ENCODE measurements at places on chromosomes 7 and 10.
A peak's percentile ranks its signal among the peaks of the same experiment; 100 is the strongest.

GRCh38 chr7:128255271-128255670 is 14.2 kb downstream of the LEP start:
- peak; percentile 19 for DNase-seq

- DNase-seq: no peak
These were observed 71.8 kb upstream of the EMX2 start for GRCh38 chr10:117470733-117471132.

DNA sequence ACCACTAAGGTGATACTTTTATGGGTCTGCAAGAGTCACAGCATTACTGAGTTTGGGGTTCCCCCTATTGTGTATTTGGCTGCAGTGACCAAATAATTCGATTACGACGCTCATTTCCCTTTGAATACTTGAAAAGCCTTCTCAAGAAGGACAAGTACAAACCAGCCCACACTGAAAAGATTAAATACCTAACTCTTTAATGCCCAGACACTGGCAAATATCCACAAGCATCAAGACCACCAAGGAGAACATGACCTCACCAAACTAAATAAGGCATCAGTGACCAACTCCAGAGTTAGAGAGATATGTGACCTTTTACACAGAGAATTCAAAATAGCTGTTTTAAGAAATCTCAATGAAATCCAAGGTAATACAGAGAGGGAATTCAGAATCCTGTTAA is 31.8 kb upstream of the SFTPD start:
- DNase-seq: no peak

- peak; percentile 82 for DNase-seq
These were observed 40.0 kb upstream of the NPFFR1 start for GRCh38 chr10:70323697-70324338.

- DNase-seq: no peak
These were observed 4.0 kb downstream of the GNB2 start for GRCh38 chr7:100677308-100678267.

DNA sequence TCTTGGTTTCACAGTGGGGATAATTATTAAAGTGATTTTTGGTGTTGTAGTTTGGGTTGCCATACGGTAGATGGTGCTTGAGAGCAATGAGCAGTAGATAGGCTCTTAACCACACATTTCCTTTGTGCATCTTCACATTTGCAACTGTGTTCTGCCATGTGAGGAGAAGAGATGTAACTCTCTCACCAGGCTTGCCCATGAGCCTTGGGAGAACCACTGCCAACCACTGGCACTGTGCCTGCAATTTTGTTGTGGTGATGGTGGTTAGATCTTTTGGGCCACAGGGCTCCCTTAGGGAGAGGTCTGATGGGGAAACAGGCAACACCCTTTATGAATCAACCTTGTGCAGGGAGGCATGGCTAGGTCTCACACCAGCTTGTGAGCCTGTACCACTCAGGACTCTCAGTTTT is 204.3 kb downstream of the CCDC7 start:
- no peak for DNase-seq

DNA sequence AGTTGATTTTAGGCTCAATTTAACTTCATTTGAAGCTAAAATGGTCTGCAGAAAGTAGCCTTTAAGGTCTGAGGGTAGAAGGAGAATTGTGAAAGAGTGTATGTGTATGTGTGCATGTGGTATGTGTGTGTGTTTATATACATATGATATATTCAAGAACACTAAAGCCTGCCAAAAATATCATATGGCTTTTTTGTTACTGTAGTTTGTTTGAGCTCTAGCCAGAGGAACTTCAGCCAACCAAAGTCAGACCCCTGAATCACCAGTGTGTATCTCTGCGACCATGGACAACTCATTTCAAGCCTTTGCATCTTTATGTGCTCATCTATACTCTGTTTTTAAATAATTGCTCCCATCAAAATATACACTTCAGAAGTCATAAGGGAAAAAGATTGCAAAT is 58.4 kb upstream of the HDAC9 start:
- DNase-seq: no peak

DNA sequence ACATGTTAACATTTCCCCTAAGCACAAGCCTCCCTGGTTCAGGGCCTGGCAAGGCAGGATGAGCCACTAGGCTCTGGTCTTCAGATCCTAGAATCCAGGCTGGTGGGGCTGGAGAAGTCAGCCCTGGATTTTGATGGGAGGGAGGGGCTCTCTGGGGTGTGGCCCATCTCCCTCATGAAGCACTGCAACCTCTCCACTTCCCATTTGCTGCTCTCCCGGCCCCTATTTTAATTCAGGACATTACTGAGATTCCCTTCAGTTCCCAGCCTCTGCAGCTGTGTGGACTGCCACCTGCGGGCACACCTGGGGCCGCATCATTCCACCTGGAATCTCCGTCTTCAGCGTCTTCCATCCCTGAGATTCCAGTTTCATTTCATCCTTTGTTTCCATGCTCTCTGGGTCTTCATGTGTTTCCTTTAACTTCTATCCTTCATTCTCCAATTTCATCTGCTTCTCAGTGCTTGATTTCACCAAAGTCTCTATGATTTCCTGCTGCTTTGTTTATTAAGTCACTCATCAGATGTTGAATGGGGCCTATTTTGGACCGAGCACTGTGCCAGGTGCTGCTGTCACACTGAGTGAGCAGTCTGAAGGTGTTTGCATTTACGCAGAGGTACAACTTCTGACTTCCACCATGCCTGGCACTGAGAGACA is 253.6 kb downstream of the WDR37 start:
- DNase-seq: no peak

DNA sequence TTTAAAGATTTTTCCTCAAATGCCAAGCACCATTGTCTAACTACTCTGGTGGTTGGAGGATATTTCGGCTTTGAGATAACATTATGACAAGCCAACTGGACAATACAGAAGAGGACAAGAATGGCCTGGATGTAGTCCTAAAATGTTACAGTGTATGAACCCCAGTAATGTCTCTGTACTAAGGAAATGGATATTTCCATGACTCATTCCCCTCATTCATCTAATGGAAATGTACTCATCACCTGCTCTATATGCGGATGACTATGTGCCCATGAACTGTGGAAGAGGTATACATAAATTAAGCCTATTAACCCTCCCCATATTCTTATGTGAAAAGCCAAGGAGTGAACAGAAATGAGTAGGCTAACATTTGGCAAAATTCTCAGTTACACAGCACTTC is 207.9 kb downstream of the CACNA2D1 start:
- DNase-seq: no peak

DNA sequence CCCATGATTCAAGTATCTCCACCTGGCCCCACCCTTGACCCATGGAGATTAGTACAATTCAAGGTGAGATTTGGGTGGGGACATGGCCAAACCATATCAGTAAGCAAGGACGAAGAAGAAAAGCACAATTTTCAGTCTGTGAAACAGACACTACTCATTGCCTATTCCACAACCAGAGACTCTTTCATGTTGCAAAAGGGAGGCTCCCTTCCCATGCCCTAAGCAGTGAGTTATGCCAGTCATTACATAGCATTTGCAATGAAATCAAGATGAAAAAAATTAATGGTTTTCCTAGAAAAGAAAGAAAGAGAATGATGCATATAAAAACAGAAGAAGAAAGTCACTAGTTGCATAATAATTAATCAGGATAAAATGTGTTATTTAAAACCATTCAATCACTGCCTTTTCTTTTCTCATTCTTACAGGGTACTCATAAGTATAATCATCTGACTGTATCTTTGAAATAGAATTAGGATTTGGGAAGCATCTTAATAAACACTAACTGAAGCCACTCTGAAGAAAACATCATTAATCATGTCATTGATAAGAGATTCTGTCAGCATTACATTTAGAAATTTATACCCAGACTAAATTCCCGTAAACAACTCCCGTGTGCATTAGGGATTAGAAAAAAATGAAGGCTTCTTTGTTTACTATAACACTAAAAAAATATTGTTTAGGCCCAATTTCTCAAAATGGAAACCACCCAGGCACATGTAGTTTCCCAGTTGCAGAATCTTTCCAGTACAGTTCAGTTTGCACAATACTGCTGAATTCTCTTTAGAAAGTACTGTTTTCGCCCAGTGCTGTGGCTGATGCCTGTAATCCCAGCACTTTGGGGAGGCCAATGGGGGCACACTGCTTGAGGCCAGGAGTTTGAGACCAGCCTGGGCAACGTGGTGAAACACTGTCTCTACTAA is 9.1 kb downstream of the PRPS1L1 start:
- no peak for DNase-seq

DNA sequence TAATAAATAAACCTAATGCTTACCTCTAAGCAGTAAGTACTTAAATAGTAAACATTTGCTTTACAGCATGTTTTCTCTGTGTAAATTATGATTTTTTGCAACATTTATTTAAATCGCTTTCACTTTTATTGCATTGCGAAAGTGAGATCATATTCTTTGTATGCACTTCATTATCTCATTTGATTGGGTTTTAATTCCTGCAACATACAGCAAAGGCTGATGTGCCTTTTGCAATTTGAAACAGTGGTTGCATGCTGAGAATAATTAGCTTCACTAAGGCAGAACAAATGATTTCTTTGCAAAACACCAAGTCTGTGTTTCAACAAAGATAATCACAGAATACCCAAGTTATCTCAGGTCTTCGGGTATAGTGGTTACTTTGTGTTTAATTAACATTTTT is 16.3 kb upstream of the THSD7A start:
- DNase-seq: no peak

- DNase-seq: no peak
These were observed 8.2 kb upstream of the NRG3 start for GRCh38 chr10:81866753-81867152.

- DNase-seq: no peak
These were observed 165.1 kb downstream of the SH3PXD2A start for GRCh38 chr10:103690281-103690680.

- DNase-seq: no peak
These were observed 7.4 kb upstream of the TRPV6 start for GRCh38 chr7:142892951-142893350.

- no peak for DNase-seq
These were observed 15.7 kb upstream of the ARPC1A start for GRCh38 chr7:99310004-99310403.

DNA sequence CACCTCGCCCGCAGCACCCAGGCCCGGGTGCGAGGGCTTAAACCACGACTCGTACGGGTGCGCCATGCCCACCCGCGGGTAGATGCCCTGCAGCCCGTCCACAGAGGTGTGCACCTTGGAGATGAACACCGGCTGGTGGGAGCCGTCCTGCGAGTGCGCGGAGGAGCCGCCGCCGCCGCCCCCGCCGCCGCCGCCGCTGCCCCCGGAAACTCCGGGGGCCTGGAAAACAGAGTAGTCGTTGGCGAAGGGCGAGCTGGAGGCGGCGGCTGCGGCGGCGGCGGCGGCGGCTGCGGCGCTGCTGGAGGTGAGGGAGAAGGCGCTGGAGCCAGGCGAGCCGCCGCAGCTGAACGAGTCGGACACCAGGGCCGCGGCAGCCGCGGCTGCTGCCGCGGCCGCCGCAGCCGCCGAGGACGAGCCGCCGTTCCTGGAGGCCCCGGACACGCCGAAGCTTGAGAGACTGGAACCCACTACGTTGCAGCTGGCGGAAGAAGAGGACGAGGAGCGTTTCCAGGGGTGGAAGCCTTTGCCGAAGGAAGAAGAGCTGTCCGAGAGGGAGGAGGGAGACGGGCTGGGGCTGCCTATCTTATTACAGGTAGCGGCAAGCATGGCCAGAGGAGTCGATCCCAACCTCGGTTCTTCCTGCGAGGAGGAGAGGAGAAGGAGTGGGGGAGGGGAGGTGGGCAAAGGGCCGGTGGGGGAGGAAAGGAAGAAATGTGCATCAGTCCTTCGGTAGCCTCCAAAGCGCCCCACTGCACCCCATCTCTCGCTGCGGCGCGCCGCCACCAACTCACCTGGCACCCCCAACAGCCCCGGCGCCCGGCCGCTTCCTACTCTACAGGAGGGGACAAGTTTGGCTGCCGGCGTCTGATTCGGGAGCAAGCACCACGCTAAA is 1.3 kb downstream of the SP8 start:
- no peak for DNase-seq

GRCh38 chr10:116637830-116638229 is 17.1 kb downstream of the PNLIPRP2 start:
- DNase-seq: no peak

- peak; percentile 10 for DNase-seq
These were observed 65.1 kb downstream of the CLEC2L start for GRCh38 chr7:139588632-139589031.

DNA sequence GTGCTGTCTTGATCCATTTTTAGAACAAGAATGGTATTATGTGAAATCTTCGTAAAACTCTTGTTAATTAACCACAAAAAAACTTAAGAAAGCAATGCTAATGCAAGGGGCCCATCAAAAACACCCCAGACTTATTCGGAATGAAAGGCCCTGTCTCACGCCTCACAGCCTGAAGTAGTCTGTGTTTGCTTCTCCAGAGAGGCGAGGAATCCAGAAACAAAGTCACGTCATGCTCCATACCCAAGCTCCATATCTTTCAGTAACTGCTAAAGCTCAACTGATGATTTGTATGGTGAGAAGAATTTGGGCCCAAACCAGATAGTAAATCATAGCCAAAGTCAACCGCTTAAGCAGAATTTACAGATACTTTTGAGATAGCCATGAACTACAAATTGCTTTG is 155.4 kb downstream of the ATE1 start:
- no peak for DNase-seq

GRCh38 chr10:52221923-52222322 is 92.2 kb upstream of the DKK1 start:
- no peak for DNase-seq

GRCh38 chr10:69451784-69452251 is 553 bp downstream of the TSPAN15 start:
- DNase-seq: no peak

GRCh38 chr10:9508606-9509005 is 1454.1 kb downstream of the GATA3 start:
- DNase-seq: no peak

DNA sequence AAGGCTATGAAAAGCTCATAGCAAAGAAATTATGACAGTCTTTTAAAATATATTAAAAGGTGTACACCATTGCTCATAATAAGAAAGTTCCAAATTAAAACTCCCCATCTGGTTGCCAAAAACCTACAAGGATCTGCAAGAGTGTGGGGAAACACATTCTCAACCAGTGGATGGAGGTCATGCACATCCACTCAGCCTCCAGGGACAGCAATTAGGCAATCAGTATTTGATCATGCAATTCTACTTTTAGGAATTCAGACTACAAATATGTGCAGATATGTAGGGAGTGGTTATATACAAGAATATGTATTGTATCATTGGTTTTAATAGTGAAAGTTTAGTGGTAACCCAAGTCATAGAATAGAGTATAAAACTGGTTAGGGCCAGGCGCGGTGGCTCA is 157.8 kb downstream of the FGFR2 start:
- DNase-seq: no peak

- DNase-seq: no peak
These were observed 266.1 kb upstream of the KLF6 start for GRCh38 chr10:4051011-4051640.

DNA sequence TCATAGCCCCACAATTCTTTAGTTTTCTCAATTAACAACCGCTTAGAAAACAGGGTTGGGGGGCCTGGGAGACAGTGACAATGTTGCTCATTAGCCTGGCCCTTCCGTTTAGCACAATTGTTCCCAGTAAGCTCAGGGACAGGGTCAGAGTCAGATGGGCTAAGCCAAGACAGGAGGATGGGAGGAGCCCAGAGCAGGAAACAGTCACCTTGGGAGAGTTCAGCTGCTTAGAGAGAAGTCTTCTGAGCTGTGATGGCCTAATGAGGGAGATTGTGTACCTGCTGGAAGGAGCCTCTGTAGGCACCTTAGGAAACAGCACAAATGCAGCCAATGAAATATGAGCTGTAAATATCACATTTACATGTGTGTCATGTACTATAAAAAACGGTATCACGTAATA is 35.9 kb downstream of the SVOPL start:
- no peak for DNase-seq
